ENCODE measurements at places on chromosomes 7 and 10. TPM values are rescaled to one million over a fixed set of nuclear protein-coding genes. Genes with fewer than 3 reads are reported as not detected.
A peak's percentile ranks its signal among the peaks of the same experiment; 100 is the strongest.

DNA sequence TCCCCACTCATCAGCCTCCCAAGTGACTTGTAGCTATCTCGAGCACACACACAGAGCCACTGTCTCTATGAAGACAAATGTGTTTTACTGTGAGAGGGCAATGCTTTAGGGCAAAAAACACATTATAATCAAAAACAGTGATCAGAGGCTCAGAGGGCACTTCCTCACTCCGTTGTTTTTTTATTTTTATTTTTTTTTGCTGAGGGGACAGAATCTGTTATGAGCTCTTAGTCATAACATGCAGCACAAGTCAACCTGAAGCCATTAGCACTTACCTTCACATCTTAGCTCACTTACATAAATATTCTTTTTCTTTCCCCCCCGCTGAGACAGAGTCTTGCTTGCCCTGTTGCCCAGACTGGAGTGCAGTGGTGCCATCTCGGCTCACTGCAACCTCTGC, 157.7 kb downstream of the CALN1 start:
- DNase-seq: no peak

DNA sequence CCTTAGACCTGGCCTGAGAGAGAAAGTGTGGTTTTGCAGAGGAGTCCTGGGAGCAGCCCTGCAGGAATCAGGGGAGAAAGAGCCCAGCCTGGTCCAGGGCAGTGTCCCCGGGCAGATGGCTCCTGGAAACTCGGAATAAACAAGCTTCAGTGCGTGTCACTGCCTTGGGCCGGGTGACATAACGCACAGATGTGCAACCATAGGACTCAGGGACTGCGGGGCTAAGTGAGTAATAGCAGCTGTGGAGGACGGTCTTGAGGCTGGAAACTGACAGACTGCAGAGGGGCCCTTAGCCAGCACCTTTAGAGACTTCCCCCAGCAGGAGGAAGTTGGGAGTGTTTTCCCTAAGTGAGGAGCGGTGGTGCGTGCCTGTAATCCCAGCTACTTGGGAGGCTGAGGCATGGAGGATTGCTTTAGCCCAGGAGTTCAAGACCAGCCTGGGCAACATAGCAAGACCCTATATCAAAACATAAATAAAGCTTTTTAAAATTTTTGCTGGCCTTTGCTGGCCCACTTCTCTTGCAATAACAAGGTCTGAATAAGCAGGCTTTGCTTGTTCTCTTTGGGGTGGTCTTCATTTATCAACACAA, 5.3 kb upstream of the CLIP2 start:
- DNase-seq: no peak

DNA sequence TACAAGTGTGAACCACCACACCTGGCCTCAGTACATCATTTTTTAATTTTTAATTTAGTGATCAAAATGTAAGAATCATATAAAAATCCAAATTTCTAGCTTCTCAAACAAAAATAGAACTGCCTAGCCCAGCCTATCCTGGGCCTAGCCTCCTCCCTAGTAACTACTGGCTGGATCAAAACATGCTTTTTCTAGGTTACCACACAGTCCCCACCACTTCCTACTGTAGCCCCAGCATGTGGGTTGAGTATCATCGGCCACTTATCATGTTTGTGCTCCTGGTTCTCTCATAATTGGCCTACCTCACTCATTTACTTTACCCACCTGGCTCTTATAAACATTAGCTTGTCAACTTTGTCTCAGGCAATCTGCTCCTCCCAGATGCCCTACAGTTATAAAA, 52.9 kb downstream of the DNAJC12 start:
- no peak for DNase-seq

GRCh38 chr10:125264091-125264490, 103.7 kb upstream of the CTBP2 start:
- no peak for DNase-seq

DNA sequence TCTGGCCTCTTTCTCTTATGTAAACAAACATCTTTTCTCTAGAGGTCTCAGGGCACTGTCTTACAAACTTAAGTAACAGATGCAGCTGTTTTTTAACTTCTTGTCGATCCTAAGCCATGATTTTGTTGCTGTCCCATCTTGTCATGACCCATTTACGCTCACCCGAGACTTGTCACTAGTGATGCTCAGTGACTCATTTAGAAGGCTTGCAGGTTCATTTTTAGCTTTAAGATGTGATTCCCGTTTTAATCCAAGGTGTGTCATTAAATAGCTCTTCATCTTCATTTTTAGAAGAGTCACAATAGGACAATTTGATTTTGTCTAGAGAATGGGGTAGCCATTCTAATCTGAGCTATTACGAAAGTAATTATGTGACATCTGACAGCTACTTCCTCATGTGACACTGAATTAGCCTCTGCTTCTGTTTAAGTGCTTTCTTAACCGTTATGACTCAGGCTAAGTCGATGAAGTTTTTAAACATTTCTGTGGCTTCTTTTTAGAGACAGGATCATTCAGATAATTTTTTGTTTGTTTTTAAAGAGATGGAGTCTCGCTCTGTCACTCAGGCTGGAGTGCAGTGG, 42.7 kb downstream of the SPDYE5 start:
- DNase-seq: no peak

DNA sequence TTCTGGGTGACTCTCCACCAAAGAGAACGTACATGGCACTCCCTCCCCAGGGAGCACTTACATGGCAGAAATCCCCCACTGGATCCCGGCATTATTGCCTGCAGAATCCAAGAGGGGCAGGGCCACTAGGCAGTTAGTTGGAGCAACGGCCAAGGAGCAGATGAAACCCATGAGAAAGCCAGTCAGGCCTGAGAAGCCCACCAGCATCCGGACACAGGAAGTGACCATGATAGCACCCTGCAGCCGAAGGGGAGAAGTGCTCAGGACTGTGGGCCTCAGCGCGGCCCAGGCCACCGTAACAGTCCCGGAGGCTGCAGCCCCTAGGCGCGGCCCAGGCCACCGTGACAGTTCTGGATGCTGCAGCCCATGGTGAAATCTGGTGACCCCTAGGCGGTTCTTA, 43.5 kb downstream of the STRA8 start:
- no peak for DNase-seq

DNA sequence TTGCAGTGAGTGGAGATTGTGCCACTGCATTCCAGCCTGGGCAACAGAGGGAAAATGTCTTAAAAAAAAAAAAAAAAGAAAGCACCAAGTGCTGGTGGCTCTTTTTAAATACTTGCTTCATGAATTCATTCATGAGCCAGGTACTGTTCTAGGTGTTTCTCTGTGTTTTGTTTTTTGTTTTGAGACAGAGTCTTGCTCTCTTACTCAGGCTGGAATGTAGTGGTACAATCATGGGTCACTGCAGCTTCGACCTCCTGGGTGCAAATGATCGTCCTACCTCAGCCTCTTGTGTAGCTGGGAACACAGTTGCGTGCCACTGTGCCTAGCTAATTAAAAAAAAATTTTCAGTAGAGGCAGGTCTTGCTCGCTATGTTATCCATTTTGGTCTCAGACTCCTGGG, 5.3 kb downstream of the STOX1 start:
- no peak for DNase-seq

- no peak for DNase-seq
Observed at GRCh38 chr10:67306588-67307205, 380.9 kb downstream of the LRRTM3 start.

GRCh38 chr10:103140469-103140868, 52.6 kb downstream of the NT5C2 start:
- DNase-seq: no peak

GRCh38 chr7:43756368-43757072, 2.0 kb upstream of the BLVRA start:
- no peak for DNase-seq

- DNase-seq: no peak
Observed at GRCh38 chr7:141288626-141289025, 214.8 kb downstream of the TMEM178B start.

DNA sequence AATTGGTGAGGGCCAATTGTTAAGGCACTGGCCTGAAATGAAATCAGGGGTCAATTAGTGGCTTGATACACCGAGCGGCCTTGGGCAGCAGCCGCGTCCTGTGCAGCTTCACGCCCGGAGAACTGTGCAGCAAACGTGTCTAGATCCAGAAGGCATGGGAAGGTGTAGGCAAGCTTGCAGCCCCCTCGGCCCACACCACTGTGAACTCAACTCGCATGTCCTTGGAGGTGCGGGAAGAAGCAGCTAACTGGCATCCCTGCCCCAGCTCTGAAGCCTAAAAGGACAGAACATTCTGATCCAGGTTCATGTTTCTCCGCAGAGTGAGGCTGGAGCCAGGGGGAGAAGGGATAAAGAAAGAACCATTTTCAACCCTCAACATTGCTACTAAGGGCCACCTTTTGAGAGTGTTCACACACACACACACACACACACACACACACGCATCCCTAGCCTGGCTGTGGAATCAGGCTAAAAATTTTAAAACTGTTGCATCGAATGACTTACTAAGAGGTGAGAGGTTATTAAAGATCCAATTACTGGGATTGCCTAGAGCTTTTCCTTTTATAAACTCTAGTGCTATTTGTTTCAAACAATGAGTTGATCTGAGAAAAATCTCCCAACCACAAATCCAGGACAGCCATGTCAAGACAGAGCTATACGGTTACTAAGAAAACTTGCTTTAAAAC, 104.0 kb downstream of the PARP12 start:
- peak; percentile 66 for DNase-seq

DNA sequence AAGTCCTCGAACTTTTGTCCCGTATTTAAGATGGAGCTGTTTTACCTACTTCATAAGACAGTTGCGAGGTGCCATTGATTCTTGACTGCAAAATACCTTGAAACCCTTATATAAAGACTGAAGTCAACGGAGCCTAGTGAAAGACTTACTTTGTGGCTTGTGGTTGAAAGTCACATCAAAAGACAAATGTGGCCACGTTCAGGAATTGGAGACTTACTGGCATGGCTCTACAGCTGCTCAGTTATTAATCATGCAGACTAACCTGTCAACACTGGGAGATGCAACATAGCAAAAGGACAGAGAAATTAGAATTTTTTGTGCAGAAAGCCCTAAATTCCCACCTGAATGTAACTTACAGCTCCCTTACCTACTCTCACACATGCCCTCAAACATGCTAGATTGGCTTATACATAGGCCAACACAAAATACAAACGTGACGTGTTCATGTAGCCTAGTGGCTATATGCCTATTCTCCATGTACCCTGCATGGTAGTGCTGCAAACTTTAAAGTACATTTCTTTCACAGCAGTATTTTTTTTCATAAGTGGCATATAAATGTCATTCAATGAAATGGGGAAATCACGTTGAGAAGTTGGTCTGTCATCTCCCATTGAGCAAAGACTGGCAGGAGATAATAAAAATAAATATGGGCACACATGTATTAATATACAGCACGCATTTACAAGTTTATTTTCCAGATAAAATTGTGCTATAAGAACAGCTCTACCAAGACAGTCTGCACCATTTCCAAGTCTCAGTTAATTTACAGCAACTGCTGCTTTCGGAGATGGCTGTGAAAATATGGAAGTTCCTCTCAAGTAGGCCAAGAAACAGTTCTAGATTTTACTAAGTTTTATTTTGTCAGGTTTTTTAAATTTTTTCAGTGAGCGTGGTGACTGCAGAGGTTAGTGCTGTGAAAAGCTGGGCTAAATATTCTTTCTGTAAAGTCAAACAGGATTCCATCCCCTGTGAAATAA, 170.4 kb upstream of the C7orf33 start:
- DNase-seq: no peak

GRCh38 chr10:58918887-58919286, 257.6 kb upstream of the PHYHIPL start:
- no peak for DNase-seq

- DNase-seq: no peak
Observed at GRCh38 chr7:128867241-128867640, 4.6 kb downstream of the ATP6V1F start.

- DNase-seq: no peak
Observed at GRCh38 chr10:77905086-77905748, 21.3 kb downstream of the DLG5 start.

GRCh38 chr10:114629824-114630730, 28.0 kb downstream of the ABLIM1 start:
- DNase-seq: no peak

DNA sequence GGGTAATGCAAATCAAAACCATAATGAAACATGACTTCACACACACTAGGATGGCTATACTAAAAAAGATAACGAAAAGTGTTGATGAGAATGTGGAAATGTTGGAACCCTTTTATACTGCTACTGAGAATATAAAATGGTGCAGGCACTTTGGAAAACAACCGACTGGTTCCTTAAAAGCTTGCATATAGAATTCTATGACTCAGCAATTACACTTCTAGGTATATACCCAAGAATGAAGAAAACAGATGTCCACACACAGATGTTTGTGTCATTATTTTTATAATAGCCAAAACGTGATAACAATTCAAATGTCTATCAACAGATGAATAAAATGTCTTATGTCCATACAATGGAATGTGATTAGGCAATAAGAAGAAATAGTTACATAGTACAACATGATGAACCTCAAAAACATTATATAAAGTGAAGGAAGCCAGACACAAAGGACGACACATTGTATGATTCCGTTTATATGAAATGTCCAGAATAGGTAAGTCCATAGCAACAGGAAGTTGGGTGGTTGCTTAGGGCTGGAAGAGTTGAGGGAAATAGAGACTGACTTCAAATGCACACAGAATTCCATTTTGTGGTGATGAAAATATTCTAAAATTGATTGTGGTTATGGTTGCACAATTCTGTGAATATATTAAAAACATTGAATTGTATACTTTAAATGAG, 148.3 kb upstream of the PHYHIPL start:
- DNase-seq: no peak

GRCh38 chr10:101441541-101442455, 87.8 kb downstream of the BTRC start:
- DNase-seq: peak; percentile 70

- DNase-seq: peak; percentile 17
Observed at GRCh38 chr7:30863706-30864035, 48.0 kb upstream of the AQP1 start.

GRCh38 chr10:86221442-86222335, 144.9 kb downstream of the GRID1 start:
- no peak for DNase-seq

- DNase-seq: peak; percentile 22
Observed at GRCh38 chr7:95056107-95056739, 148.8 kb downstream of the PPP1R9A start.

GRCh38 chr7:27128034-27128433, 2.5 kb downstream of the HOXA4 start:
- peak; percentile 85 for DNase-seq

DNA sequence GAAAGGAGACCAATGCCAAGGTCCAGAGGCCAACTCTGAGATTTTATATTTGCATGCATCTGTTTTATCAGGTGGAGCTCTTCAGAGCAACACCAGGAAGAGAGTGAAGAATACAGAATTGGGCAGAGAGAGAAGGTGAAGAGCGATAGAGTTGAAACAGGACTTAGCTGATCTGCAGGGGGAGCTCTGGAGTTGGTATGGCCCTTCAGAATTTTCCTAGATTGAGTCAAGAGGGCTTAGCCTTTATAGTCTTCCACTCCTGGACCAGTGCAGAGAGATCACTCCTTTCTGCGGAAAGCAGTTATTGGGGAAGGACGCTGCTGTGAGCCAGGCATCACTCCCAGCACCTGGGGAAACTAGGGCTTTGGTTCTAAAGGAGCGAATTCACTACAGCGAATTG, 105.0 kb upstream of the DGKB start:
- no peak for DNase-seq

CYP26C1 gene
- not detected for polyA plus RNA-seq

GSTO1 gene
- 81.9 TPM for polyA plus RNA-seq

OR2A14 gene
- 0.09 TPM for polyA plus RNA-seq

ARHGAP21 gene
- 106 TPM for polyA plus RNA-seq

HTR7 gene
- 0.40 TPM for polyA plus RNA-seq

Data from renal pelvis (tissue), 12 donors.